ENCODE measurements at places on chromosomes 12 and 14.

- no peaks in the 10 kb centered on the region for H3K4me1 ChIP-seq
- DNase-seq = no peak
- no peak overlapping the region for H3K27ac ChIP-seq
- no peaks in the 10 kb centered on the region for H3K27me3 ChIP-seq
Measured at GRCh38 chr14:35969310-35969709, 143.2 kb downstream of the BRMS1L start.

DNA sequence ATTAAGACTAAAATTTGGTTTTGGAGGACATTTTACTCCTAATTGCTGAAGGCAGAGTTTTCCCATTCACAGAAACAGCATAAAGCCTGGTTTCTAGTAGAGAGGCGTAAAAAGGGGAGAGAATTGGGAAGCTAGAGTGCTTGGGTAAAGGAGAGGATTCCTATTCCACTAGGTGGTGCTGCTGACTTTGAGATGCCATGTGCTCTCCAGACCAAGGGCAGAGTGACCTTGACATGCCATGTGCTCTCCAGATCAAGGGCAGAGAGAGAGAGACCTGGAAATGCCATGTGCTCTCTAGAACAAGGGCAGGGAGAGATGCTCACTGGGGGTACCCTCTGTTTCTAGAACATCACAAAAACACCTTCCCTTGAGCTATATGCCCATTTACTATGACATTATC, 176.2 kb upstream of the PDZRN4 start:
- no peaks in the 10 kb centered on the region for H3K27me3 ChIP-seq
- no peak overlapping the region for H3K27ac ChIP-seq
- DNase-seq = no peak
- no peak overlapping the region for H3K4me3 ChIP-seq
- no peaks in the 10 kb centered on the region for H3K36me3 ChIP-seq
- peaks cover 15% of the 10 kb centered on the region for H3K4me1 ChIP-seq

- no peaks in the 10 kb centered on the region for H3K27me3 ChIP-seq
- H3K36me3 ChIP-seq = peaks cover 3% of the 10 kb centered on the region
- peaks cover 61% of the 10 kb centered on the region for H3K4me1 ChIP-seq
- no peak for DNase-seq
- peak overlapping the region; percentile 98 for H3K27ac ChIP-seq
Measured at GRCh38 chr12:110282300-110282860, 1.3 kb downstream of the ATP2A2 start.

GRCh38 chr12:48978291-48978740, at the start of gene WNT1:
WNT1 (plus strand) TSS chr12:48978322; CDS start chr12:48978651, 329 bp downstream.
- peaks cover 56% of the 10 kb centered on the region for H3K27me3 ChIP-seq
- no peak within 1 kb of the TSS for H3K27ac ChIP-seq
- H3K4me1 ChIP-seq = peaks cover 42% of the 10 kb centered on the region
- H3K36me3 ChIP-seq = no peaks in the 10 kb centered on the region

GRCh38 chr14:71366861-71367260, 459.6 kb downstream of the PCNX1 start:
- no peak for DNase-seq
- H3K4me1 ChIP-seq = peaks cover 45% of the 10 kb centered on the region
- no peaks in the 10 kb centered on the region for H3K36me3 ChIP-seq
- H3K27me3 ChIP-seq = no peaks in the 10 kb centered on the region

- H3K27me3 ChIP-seq = no peaks in the 10 kb centered on the region
- H3K4me1 ChIP-seq = no peaks in the 10 kb centered on the region
- H3K4me3 ChIP-seq = no peak overlapping the region
Measured at GRCh38 chr12:3416159-3416558, 74.8 kb upstream of the PRMT8 start.

DNA sequence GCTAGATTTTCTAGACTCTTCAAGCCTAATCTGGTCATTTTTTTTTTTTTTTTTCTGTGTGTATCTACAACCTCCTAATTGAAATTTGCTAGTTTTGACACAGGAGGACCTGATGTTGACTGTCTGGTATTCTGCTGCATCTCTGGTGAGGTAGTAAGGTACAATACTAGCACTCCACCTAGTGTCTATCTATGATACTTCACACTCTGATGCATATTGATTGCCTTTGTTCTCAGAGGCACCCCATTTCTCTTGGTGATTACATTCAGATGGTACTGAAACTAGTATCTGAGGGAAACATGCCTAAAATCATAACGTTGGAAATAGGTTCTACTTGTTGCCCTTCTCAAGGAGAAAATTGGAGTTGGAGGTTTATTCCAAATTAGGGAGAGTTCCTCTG, 930.5 kb upstream of the NOVA1 start:
- no peaks in the 10 kb centered on the region for H3K27me3 ChIP-seq
- no peaks in the 10 kb centered on the region for H3K36me3 ChIP-seq
- H3K27ac ChIP-seq = no peak overlapping the region
- DNase-seq = no peak
- no peaks in the 10 kb centered on the region for H3K4me1 ChIP-seq

GRCh38 chr12:52614381-52615207, 3.8 kb downstream of the KRT73 start:
- no peak for DNase-seq
- H3K36me3 ChIP-seq = no peaks in the 10 kb centered on the region

- H3K27ac ChIP-seq = no peak overlapping the region
- no peaks in the 10 kb centered on the region for H3K36me3 ChIP-seq
- DNase-seq = no peak
- H3K4me1 ChIP-seq = no peaks in the 10 kb centered on the region
- H3K27me3 ChIP-seq = no peaks in the 10 kb centered on the region
Measured at GRCh38 chr12:104976703-104977102, 9.4 kb upstream of the NOPCHAP1 start.

- H3K27me3 ChIP-seq = no peaks in the 10 kb centered on the region
- H3K4me3 ChIP-seq = no peak overlapping the region
- no peaks in the 10 kb centered on the region for H3K36me3 ChIP-seq
- no peaks in the 10 kb centered on the region for H3K4me1 ChIP-seq
Measured at GRCh38 chr12:119840168-119840567, 37.0 kb downstream of the CIT start.

- H3K4me1 ChIP-seq = no peaks in the 10 kb centered on the region
- H3K36me3 ChIP-seq = no peaks in the 10 kb centered on the region
- peak overlapping the region; percentile 97 for H3K27ac ChIP-seq
- no peak overlapping the region for H3K4me3 ChIP-seq
- H3K27me3 ChIP-seq = no peaks in the 10 kb centered on the region
Measured at GRCh38 chr12:124754949-124755800, 108.5 kb downstream of the SCARB1 start.

GRCh38 chr12:108090107-108090899, 38.8 kb upstream of the WSCD2 start:
- no peaks in the 10 kb centered on the region for H3K27me3 ChIP-seq
- DNase-seq = no peak
- H3K4me1 ChIP-seq = peaks cover 6% of the 10 kb centered on the region
- no peak overlapping the region for H3K4me3 ChIP-seq

GRCh38 chr14:40847480-40847879, 759.2 kb upstream of the LRFN5 start:
- no peaks in the 10 kb centered on the region for H3K36me3 ChIP-seq
- no peak overlapping the region for H3K4me3 ChIP-seq
- no peaks in the 10 kb centered on the region for H3K4me1 ChIP-seq

- H3K4me1 ChIP-seq = peaks cover 39% of the 10 kb centered on the region
- DNase-seq = peak; percentile 70
- no peaks in the 10 kb centered on the region for H3K36me3 ChIP-seq
- peak overlapping the region; percentile 28 for H3K4me3 ChIP-seq
Measured at GRCh38 chr12:92065018-92065499, 80.6 kb downstream of the BTG1 start.

DNA sequence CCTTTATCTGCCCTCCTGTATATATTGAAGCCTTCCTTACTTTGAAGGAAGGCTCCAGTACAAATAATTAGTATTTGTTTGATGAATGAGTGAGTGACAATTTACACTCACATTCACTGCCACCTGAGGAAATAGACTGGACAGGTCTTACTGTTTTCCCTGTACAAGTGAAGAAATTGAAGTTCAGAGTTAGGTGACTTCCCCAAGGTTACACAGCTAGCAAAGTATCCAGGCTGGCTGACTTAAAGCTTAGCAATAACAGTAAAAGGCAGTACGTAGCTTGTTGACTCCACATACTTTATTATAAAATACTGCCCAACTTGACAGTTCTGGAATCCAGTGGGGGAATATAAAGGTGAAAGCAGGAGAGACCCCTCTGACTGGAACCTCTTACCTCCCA, 2.6 kb upstream of the KRT18 start:
- no peak overlapping the region for H3K4me3 ChIP-seq
- H3K4me1 ChIP-seq = peaks cover 11% of the 10 kb centered on the region
- no peak overlapping the region for H3K27ac ChIP-seq
- no peaks in the 10 kb centered on the region for H3K36me3 ChIP-seq

DNA sequence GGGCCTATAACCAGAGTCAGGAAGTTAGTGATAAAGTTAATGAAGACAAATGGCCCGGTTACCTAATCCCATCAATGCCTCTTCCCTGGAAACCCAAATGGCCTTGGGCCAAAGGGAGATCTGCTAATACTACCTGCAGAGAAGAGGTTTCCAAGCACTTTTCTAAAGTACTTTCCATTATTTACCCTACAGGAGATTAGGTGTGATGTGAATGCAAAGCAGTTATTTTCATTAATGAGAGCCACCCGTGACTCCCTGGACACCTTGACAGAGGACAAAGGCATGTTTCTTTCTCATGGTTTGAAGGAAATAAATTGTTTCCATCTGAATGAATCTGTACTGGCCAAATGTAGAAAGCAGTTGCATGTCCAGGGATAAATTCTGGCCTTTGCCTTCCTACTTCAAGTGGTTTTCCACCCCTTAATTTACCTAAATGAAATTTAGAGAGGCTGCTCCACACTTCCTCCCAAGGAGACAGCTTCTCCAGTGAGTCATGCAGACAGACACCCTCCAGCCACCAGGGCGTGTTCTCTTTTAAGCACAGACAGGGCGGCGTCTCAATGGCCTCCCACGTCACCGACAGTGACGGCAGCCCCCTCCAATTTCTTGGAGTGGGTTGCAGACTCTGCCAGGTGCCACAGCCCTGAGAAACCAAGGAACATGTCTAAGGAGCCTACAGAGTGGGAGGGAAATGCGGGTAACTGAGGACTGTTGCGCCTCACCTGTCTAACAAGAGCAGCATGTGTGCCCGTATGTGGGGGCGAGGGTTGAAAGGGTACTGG, 43.9 kb upstream of the GNPNAT1 start:
- H3K4me3 ChIP-seq = no peak overlapping the region
- no peaks in the 10 kb centered on the region for H3K27me3 ChIP-seq
- H3K27ac ChIP-seq = no peak overlapping the region
- DNase-seq = no peak

GRCh38 chr12:2053691-2054090, 904 bp downstream of the CACNA1C start:
- H3K27me3 ChIP-seq = no peaks in the 10 kb centered on the region
- peaks cover 48% of the 10 kb centered on the region for H3K4me1 ChIP-seq
- H3K4me3 ChIP-seq = peak overlapping the region; percentile 81
- peak overlapping the region; percentile 98 for H3K27ac ChIP-seq
- DNase-seq = peak; percentile 73

GRCh38 chr12:31371256-31371620, 45.3 kb upstream of the SINHCAF start:
- no peaks in the 10 kb centered on the region for H3K27me3 ChIP-seq
- H3K36me3 ChIP-seq = no peaks in the 10 kb centered on the region
- H3K4me1 ChIP-seq = no peaks in the 10 kb centered on the region
- no peak overlapping the region for H3K27ac ChIP-seq

- DNase-seq = no peak
- peaks cover 58% of the 10 kb centered on the region for H3K4me1 ChIP-seq
- peaks cover 26% of the 10 kb centered on the region for H3K36me3 ChIP-seq
- no peaks in the 10 kb centered on the region for H3K27me3 ChIP-seq
- H3K27ac ChIP-seq = peak overlapping the region; percentile 79
Measured at GRCh38 chr14:103558071-103558882, 4.2 kb downstream of the BAG5 start.

DNA sequence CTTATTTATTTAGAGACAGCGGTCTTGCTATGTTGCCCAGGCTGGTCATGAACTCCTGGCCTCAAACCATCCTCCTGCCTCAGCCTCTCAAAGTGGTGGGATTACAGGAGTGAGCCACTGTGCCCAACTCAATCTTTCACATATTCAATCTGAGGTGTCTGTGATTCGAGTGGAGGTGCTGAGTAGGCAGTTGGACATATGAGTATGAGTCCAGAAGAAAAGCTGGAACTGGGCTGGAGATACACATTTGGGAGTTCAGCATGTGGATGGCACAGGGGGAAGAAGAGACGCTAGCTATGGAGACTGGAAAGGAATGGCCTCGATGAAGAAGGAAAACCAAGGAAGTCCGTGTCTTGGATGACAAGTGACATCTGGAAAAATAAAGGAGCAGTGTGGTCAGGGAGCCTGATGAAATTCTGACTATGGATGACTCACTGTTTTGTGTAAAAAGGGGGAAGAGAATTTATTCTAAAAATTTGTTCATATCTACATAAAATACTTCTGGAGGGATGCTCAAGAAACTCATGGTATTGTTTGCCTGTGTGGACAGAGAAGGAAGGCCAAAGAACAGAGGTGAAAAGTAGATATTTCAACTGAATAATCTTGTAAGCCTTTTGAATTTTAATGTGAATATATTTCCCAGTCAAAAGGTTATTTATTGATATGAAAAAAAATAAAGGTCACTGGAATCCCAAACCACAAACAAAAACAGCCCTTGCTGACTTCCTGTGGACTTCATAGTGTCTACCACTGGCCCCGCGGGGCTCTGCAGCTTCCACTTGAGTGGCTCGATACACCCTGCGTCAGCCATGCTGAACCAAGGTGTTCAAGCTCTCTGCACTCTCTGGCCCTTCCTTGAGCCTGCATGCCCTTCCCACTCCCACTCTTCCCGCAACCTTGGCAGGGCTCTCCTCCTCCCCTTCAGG, 8.9 kb upstream of the LTA4H start:
- DNase-seq = no peak
- H3K4me1 ChIP-seq = peaks cover 8% of the 10 kb centered on the region
- no peak overlapping the region for H3K27ac ChIP-seq
- H3K4me3 ChIP-seq = no peak overlapping the region
- H3K36me3 ChIP-seq = no peaks in the 10 kb centered on the region

DNA sequence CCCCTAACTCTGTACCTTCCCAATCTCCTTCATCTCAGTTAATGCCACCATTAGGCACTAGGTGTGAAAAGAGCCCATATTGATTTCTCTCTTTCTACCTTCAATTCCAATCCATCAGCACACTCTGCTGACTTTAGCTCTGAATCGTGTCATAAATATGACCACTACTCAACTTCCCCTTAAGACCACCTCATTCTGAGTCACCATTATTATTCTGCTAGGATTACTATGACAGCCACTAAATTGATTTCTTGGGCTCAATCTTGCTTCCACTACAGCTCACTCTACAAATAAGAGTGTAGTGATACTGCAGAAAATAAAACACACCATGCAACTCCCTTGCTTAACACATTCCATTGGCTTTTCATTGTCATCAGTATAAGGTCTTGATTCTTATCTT, 1449.0 kb upstream of the FLRT2 start:
- H3K4me1 ChIP-seq = no peaks in the 10 kb centered on the region
- no peaks in the 10 kb centered on the region for H3K27me3 ChIP-seq
- no peak for DNase-seq
- no peak overlapping the region for H3K4me3 ChIP-seq
- no peaks in the 10 kb centered on the region for H3K36me3 ChIP-seq
- H3K27ac ChIP-seq = no peak overlapping the region

DNA sequence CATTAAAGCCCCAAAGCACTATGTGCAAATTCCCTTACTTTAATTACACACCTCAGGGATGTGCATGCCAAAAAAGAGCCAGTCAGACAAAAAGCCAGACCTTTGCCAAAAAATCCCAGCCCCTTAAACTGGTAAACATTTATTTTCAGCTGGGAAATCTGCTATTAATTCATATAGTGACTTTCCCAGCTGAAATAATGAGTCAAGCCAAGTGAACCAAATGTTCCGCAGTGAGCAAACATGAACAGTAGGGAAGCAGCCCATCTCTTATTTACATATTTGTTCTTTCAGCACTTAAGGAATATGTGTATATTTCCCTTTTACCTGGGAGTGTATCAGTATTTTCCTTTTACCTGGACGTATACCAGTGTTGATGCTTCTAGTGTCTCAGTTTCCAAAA, 44.0 kb upstream of the OTX2 start:
- no peak for DNase-seq
- peaks cover 33% of the 10 kb centered on the region for H3K27me3 ChIP-seq
- no peaks in the 10 kb centered on the region for H3K4me1 ChIP-seq
- no peaks in the 10 kb centered on the region for H3K36me3 ChIP-seq
